ENCODE measurements at places on chromosomes 5 and 9.

DNA sequence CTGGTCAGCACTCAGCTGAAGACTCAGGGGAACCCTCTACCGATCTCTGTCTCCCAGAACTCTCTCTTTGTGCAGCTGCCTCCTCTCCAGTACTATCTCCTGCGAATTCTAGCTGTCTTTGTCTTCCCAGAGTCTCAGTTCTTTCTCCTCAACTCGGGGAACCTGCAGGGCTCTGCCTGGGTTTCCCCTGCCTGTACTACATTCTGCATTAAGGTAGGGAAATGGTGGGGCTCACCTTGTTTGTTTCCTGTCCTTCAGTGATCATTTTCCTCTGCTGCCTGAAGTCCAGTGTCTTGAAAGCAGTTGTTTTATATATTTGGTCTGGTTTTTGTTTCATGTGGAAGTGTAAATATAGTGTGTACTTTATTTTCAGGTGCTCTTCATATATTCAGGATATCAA is 43.1 kb upstream of the IGFBPL1 start:
- DNase-seq = no peak

- DNase-seq = no peak
Observed at GRCh38 chr9:109969011-109969410, 189.0 kb downstream of the PALM2AKAP2 start.

DNA sequence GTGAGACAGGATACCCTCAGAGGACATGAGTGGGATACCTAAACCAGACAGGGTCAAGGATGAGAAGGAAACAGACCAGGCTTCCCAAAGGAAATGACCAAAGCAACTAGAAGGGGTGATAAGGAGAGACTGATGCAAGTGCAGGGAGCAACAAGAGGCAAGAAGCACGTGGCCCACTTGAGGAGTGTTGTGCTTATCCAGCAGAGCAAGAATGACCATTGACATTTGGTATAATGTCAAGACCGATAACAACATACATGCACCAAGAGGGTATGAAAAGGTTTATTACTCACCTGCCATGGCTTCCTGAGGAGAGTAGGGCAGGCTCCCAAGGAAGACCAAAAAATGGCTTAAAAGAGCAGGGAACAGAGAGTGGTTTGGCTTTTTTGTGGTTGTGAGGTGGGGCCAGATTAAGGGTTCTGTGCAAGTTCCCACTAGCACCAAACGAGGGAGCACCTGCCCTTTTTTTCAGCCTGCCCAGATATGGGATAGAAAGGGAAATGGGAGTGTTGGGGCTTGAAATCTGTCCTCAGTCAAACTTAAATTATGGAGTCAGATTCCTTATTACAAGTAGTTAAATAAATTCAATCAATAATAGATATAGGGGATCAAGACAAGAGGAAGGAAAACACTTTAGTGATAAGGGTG is 513.6 kb downstream of the RASEF start:
- no peak for DNase-seq

GRCh38 chr5:130112246-130112645 is 208.0 kb downstream of the CHSY3 start:
- DNase-seq = no peak

DNA sequence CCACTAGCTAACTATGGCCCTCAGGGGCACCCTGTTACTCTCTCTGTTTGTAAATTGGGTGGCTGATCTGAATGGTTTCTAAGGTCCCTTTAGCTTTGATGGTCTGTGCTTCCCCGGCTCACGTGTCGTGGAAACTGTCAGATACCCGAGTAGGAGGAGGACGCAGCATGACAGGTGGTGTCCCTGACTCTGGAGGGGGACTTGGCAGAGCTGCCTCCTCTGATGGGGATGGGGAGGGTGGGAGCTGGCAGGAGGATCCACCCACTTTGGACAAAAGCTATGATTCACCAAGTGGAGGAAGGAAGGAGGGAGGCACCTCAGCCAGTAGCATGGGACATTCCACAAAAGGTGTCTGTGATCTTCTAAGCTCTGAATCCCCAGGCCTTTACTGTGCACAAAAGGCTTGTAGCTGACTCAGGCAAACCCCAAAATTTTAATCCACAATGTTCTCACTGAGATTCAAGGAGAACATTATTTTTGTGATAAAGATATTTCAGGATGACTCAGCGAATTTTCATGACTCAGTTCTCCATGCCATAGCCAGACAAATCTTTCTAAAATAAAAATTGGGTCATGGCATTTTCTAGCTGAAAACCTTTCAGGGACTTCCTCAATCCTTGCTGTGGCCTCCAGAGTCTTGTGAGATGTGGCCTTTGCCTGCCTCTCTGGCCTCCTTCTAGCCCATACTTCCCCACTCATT is 131.0 kb upstream of the BRINP1 start:
- DNase-seq = no peak

GRCh38 chr5:1162751-1163150 is 38.6 kb upstream of the SLC6A19 start:
- DNase-seq = no peak

DNA sequence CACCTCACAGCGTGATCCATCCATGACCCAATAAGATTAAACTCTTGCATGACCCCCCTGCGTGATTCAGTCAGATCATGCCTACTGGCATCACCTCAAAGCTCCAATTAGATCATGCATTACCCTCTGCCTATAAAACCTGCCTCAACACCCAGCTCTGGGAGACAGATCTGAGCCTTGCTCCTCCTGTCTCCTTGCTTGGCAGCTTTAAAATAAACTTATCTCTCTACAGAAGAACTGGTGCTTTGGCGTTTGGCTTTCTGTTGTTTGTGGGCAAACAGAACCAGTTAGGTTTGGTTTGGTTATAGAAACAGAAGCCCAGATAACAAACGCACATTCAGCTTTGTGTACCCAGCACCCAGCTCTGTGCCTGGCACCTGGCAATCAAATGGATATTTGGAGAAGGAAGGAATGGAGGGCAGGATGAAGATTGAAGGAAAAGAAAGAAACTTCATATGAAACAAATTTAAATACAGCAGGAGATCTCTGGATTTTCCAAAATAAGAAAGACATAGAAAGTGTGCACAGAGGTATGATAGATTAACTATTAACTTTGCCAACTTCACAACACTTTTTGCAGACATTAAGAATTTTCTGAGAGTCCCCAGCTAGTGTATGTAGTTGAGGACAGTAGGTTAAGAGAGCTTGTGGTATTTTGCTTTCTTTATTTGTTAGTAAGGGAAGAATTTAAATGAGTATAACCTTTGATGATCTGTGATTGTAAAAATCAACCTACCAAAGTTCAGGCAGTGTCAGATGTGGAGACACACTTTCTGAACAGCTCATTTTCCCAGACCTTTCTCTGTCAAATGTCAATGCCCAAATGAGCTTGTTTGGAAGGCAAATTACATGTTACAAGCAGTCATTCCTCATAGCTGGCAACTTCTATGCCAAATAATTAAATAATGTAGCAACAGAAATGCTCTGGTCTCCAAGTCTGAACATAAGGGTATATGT is 102.1 kb upstream of the ASTN2 start:
- DNase-seq = no peak
